8988T (cell line): ENCODE measurements at places on chromosomes 12 and 14.

GRCh38 chr14:98379830-98380229, 892.2 kb downstream of the BCL11B start:
- no peak for DNase-seq

DNA sequence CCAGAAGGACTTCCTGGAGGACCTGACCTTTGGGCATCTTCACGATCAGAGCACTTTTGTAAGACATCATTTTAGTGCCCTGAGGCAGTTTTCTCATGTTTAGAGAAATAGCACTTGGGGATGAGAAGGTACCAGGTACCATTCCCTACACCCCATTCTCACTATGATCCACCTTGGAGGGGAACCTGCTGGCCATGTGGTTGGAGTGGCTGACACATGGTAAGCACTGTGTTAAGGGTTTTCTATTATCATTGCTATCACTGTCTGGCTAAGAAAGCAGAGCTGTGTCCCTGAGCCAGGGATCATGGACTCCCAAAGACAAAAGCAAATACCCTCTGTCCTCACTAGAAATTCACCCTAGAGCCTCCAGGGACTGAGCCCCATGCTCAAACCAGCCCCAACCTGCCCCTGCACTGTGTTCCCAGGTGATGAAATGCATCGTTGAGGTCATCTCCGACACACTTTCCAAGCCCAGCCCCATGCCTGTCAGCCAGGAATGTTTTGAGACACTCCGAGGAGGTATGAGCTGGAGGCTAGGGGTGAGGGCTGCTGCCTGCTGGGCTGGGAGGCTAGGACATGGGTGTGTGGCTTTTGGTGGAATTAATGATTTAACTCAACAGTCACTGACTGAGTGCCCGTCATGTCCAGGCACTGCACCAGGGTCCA, 3.4 kb downstream of the CHGA start:
- no peak for DNase-seq

- no peak for DNase-seq
These were observed 25.1 kb downstream of the ANKS1B start for GRCh38 chr12:99959549-99960170.

DNA sequence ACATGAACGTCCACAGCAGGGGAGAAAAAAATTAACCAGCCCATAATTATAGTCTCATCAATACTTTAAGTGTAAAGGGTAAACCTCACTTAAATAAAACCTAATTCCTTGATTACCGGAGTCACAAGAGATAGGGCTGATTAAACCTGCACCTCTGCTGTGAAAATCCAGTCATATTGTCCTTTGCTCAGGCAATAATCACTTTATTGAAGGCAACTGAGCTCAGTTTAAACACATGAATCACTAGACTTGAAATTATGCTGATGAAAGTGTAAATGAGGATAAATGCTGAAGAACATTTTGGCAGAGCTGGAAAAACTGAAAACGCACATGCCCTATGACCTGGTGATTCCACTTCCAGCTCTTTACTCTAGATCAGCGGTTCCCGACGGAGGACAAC, 6.7 kb upstream of the HRK start:
- no peak for DNase-seq

- DNase-seq = peak; percentile 37
These were observed 725 bp downstream of the CHPT1 start for GRCh38 chr12:101697930-101698799.

DNA sequence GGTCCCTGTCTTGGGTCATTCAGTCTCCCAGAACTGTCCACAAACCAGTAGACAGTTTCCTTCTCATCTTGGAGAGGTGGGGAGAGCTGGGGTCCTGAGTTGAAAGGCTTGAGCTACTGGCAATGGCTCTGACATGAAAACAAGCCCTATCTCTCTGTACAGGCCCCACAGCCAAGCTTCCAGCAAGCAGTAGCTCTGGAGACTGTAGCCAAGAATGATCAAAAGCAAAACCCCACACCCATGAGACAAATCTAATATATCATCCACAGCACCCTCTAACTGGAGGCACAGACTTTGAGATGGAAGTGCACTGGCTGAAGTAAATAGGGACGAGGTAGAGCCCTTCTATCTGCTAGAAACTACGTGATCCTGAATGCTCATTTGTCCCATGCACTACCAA, 40.9 kb downstream of the RERG start:
- no peak for DNase-seq

DNA sequence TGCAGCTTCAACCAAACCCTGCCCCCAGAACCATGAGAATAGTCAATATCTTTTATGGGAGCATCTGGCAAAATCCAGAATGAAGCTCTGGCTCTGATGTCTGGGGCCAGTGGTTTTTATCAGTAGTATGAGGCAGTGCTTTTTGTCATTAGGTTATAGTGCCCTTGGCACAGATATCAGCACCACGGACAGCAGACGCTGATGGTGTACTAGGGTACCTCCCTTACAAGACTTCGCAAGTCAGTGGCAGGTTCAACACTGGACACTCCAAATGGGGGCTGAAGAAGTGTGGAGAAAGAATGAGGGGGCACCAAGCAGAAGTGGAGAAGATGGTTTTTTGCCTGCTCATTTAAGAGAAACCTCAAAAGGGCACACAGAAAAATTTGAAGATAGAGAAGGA, 68.2 kb upstream of the E2F7 start:
- no peak for DNase-seq

DNA sequence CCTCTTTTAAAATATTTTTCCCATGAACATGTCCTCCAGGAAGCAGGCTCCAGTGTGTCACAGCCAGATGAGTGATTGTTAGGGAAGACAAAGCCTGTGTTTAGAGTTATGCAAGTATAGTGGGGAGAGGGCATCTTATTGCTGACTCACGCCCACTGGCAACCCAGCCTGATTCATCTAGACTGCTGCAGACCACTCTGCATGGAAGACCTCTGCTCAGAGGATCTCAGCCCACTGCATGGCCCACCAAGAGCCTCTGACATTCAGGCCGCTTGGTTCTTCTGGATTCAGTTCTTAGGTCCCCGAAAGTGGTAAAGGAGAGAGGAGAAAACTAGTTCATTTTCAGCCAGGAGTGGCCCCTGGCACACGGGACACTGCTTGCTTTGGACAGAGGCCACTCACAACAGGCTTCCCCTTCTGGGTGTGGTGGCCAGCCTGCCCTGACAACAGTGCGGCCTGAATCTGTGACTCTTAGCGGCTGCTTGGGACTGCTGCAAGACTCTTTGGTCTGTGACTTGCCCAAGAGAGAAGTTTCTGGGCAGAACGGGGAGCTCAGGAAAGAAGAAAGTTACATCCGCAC, 266.3 kb downstream of the ZFP36L1 start:
- no peak for DNase-seq

DNA sequence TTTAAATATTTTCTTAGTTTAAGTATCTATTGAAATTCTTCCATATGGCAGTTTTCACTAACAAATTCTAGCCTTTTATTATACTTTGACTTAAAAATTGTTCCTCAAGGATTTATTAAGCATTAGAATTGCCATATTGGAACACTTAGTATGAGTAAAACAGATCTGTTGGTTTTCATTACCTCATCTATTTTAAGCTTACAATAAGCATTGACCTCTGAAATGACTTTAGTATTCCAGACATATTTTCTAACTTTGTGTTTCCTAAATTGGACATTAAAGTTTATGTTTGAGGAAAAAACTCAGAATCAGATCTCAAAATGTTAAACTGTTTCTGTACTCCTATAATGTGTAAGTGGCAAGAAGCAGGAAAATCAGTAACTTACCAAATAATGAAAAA, 48.4 kb downstream of the CSRP2 start:
- no peak for DNase-seq

DNA sequence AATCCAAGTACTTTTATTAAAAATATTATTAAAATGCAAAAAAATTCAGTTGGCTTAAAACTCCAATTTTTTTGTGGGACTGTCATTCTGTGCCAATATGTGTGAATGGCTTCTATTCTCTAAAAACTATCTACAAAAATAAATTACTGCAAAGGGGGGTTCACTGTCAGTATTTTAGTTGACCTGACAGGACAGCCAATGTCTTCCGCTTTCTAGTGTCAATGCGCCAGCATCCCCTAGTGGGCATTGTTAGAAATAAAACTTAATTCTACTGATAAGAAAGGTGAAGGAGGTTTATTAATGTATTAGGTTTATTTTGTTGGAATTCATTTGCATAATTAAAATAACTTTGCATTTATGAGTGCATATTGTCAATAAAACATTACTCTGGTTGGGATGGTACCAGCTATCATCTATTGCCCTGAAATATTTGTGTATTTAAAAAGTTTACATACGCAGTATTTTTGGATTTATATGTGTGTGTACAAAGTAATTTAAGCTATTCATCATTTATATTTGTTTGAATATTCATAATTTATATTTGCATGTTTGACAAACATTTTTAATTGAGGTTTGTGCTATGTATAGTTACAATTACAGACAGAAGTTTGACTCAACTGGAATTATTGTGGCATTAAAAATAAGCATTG, 527.2 kb downstream of the FLRT2 start:
- DNase-seq = no peak

DNA sequence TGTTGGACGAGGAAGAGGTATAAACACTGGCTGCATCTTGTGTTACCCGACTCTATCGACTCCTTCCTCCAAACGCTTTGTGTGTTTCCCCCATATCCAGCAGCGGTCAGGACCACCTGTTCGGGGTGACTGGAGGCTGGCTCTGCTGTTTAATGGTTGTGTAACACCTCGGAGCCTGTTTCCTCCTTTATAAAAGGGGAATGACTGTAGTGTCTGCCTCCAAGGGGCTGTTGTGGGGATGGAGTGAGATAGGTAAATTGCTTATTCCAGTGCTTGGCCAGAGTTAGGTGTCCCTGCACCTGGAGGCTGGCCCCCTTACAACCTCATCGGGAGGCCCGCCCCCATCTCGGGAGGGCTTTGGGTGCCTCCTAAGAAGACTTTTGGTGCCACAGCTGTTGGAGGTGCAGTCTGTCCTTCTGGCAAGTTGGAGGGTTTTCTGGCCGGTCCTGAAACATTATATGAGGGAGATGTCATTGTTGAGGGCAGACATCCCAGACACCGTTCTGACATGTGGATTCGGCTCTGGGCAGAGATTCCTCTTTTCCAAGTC, 1.1 kb downstream of the MLXIP start:
- DNase-seq = no peak

GRCh38 chr12:40733871-40734270, 41.6 kb downstream of the CNTN1 start:
- no peak for DNase-seq

GRCh38 chr12:79557690-79558315, 133.0 kb downstream of the PAWR start:
- DNase-seq = no peak

DNA sequence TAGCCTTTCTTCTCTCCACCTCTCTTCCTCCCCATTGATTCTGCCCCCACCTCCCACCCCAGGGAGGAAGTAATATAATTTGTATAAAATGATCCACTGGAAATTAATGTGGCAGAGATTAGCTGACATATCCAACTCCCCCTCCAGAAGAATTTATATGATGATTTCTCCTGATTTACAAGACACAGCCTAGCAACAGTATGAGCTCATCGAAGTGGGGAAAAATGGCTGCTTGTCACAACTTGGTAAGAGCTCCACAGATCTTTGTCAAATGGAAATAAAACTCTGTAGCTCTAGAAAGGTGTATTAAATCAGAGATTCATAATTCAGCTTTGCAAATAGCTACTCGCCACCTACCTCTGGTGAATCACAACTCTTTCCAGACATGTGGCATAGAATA, 195.7 kb downstream of the NOVA1 start:
- DNase-seq = no peak

DNA sequence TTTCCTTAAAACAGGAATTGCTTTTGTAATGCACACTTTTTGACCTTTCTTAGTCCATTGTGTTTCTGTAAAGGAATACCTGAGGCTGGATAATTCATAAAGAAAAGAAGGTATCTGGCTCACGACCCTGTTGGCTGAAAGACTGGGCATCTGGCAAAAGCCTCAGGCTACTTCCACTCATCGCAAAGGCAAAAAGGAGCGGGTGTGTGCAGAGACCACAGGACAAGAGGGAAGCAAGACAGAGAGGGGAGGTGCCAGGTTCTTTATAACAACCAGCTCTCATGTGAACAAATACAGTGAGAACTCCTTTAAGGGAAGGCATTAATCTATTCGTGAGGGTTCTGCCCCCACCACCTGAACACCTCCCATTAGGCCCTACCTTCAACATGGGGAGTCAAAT, 182.1 kb downstream of the C12orf50 start:
- no peak for DNase-seq

GRCh38 chr12:53611304-53611703, 14.9 kb downstream of the ATF7 start:
- DNase-seq = no peak

- no peak for DNase-seq
These were observed 306.9 kb upstream of the DIO2 start for GRCh38 chr14:80518173-80518572.

DNA sequence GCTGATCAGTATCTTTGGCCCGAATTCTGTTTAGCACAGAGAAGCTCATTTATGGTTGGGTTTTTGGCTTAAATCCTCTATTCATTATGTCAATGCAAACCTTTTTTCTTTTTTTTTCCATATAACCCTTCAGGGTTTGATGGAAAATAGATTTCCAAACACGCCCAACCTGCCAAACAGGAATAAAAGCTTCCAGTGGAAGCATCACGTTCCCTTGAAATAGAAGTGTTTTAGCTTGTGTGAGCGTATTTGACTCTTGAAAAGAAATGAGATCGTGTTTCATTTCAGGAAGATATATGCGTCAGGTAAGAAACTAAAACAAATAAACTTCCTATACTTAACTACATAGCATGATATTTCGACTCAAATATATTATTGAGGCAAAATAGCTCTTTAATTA, at the start of gene PIK3C2G:
TSS of gene PIK3C2G (plus strand) at position 246 of the 400 bp plus-strand sequence. CDS start 20,564 bp downstream, outside the sequence.
- no peak for DNase-seq

DNA sequence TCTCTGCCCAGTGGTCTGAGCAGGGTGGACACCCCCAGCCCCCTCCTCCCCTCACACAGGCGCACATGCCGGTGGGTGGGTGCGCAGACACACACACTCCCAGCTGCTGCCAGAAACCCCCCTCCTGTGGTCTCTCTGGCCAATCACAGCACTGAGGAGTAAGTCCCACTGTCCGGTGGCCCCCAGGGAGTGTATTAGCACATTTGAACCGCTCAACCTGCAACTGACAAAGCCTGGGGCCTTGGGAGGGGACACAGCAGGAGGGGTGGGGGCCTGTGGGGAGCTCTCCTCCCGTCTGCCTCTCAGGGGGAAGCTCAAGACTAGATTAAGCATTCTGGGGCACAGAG, 11.7 kb downstream of the FIGNL2 start:
- no peak for DNase-seq

DNA sequence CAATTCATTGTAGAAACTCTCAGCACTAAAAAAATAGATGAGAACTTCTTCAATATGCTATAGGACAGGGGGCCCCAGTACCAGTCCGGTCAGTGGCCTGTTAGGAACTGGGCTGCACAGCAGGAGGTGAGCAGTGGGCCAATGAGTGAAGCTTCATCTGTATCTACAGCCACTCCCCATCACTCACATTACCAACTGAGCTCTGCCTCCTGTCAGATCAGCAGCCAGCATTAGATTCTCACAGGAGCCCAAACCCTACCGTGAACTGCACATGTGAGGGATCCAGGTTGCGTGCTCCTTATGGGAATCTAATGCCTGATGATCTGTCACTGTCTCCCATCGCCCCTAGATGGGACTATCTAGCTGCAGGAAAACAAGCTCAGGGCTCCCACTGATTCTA, 15.7 kb upstream of the ANO2 start:
- no peak for DNase-seq
